ENCODE measurements at places on chromosomes 3 and 15.

- no peak for DNase-seq
Measured at GRCh38 chr15:80596521-80596976, 98.6 kb upstream of the ABHD17C start.

DNA sequence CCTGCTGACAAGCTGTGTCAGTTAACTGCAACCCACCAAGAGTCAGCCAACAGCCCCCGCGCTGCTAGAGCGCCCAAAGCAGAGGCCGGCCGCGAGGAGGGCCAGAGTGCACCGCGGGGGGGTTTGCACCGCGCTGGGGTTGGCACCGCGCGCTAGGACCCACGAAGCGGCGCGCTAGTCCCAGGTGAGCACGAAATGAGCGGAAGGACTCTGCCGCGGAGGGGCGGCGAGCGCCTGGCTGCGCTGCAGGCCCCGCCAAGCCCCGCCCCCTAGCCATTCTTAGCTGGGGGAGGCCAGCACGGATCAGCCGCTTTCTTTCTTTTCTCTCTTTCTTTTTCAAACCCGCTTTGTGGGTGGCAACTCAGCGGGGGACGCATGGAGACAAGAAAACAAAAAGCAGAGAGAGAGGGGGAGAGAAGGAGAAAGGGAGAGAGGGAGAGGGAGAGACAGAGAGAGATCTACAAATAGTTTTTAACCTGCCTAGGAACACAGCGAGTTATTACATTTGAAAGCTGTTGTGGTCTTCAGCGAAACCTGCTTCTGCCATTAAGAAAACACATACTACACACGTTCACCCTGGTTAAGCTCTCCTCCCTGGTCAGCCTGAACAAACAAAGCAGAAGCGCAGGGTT lies 6.9 kb upstream of the FOXB1 start:
- DNase-seq: no peak

GRCh38 chr3:69079269-69080159 lies 651 bp downstream of the UBA3 start:
- DNase-seq: no peak

DNA sequence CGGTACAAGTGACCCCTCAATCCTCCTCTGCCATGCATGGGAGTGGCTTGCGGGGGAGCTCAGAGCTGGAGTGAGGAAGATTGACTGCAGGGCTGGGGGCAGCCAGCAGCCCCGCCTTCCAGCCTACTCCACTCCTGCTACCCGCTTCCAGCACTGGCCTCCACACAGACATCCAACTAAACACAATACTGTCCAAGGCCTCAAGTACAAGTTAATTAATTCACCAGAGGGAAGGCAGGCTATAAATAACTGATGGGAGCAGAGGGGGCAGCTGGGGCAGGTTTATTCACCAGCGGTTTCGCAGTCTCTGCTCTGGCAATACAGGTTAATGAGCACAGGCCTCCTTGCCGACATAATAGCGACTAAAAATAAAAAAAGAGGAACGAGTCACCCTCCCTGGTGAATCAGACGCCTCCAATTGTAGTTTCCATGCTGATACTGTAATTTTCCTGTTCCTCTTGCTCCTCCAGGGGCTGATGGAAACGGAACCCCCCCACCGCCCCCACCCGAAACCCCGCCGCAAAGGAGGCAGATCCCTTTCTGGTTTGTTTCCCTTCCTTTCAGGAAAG lies 166.4 kb upstream of the TLE3 start:
- peak; percentile 73 for DNase-seq

DNA sequence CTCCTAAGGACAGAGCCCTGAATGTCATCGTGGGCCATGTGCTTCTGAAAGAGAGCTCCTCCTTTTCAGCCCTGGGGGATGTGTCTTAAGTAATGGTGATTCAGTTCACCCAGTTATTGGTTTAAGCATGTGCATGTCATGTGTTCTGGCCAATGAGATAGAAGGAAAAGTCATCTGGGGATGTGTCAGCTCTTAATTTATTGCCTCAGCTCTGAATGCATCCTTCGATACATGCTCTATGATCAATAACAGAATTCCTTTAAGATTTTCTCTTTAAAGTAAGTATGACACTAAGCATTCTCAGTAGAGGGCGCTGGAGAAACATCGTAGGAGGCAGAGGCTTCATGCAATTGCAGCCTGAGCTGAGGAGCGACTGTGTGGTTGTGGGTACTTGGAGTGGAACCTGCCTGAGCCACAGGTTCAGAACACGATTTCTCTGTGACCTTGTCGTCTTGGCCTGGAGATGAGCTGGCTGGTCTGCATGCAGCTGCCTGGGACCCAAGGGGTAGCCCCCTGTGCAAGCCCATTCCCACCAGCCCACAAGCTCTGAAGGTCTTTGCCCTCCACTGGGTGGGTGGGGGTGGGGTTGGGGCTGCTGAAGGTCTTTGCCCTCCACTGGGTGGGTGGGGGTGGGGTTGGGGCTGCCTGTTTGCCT lies 69.5 kb downstream of the C3orf38 start:
- DNase-seq: peak; percentile 70

GRCh38 chr15:72998681-72999466 lies 53.4 kb upstream of the NEO1 start:
- no peak for DNase-seq

GRCh38 chr3:45980819-45981218 lies 14.8 kb downstream of the FYCO1 start:
- no peak for DNase-seq

DNA sequence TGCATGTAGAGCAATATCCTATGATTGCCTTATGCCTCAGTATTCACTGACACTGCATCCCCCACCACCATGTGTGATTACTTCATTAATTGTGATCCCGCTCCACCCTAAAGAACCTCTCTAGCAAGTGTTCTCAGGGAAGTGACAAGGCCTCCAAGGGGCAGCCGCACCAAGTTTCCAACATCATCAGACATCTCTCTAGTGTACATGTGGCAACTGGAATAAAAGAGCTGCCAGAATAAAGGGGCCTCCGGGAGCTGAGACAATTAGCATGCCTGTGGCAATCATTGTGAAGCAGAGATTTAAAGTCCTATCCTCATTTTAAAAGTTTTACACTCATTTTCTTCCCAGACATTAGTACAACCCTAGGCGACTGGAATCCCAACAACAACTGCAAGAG lies 902.1 kb upstream of the SEMA6D start:
- no peak for DNase-seq

DNA sequence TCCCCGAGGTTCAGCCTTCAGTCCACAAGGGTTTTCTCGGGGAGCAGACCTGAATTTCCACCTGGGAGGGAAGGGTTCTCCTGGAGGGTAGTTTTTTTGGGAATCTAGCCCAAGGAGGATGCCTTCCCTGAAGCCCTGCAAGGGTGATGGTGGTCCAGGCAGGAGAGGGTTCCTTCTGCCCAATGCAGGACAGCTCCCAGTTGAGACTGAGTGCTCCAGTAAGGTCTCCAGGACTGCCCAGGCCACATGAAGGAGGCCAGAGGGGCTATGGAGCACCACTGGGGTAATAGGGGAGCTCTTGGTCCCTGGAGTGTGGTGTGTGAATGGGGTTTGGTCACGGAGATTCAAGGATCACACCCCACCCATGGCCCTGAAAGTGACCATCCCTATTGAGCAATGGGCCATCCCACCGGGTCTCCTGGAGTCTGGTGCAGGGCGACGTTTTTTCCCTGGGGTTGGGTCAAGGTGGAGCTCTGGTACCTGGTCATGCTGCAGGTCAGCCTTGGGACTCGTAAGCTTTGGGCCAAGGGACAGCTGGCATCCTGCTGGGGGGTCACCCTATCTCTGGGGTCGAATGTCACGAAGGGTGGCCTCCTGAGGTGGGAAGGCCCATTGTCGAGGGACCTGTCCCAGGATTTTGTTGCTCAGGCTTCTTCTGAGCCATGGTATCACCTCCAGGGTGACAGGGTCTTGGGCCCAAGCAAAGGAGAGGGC lies 196.5 kb downstream of the UBE3A start:
- no peak for DNase-seq

- DNase-seq: no peak
Measured at GRCh38 chr3:98962189-98962930, 60.9 kb upstream of the DCBLD2 start.

GRCh38 chr15:60766391-60767128 lies 287.6 kb upstream of the ICE2 start:
- no peak for DNase-seq

GRCh38 chr15:29294732-29295325 lies 25.2 kb upstream of the NSMCE3 start:
- DNase-seq: no peak

DNA sequence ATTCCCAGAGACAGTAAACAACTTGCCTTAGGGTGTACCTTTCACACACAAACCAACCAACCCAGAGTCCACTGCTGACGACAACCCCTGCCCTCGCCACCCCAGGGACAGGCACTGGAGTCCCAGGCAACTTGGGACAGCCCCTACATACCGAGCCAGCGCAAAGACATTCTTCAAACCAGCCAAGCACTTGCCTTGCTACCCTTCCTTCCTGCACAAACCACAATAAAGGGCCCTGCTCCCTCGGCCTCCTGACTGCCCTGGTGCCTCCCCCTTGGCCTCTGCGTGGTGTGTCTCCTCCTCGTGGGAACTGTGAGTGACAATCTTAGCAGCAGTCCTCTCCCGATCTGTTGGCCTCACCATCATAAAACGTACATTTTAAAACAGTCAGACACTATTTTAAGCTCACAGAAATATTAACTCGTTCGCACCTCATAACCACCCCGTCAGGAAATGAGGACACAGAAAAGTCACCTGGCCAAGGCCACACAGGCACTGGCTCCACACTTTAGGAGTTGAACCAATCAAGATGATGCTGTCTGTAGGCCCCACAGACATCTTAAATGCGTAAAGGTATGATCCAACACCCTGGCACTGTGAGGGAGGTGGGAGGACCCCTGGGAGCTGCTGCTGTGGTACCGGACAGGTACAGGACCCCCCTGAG lies 113.8 kb downstream of the ADCY5 start:
- DNase-seq: no peak

DNA sequence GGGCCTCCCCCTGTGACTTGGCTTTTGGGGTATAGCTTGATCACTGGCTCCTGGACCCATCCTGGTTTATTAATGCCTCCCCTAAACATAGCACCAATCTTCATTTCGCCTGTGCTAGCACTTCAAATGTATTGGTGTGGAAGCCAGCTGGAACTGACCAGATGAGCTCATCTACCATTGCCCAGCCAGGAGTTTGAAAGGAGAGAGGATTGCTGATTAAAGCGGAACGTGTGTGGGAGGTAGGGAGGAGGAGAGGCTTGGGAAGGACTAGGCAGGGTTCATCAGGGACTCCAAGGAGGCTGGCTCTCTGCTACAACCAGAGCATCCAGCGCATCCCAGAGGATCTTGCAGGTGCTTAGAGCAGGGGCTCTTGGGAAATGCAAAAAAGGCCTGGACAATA lies 34.4 kb upstream of the TLE3 start:
- no peak for DNase-seq

- DNase-seq: no peak
Measured at GRCh38 chr15:41429003-41429890, 12.4 kb downstream of the RTF1 start.

GRCh38 chr3:172285844-172286243 lies 162.4 kb downstream of the GHSR start:
- no peak for DNase-seq

GRCh38 chr3:123344175-123344906 lies 104.5 kb downstream of the ADCY5 start:
- no peak for DNase-seq

GRCh38 chr15:98178861-98179260 lies 218.4 kb downstream of the ARRDC4 start:
- no peak for DNase-seq

- no peak for DNase-seq
Measured at GRCh38 chr15:82532383-82532990, 7.8 kb downstream of the RPS17 start.

DNA sequence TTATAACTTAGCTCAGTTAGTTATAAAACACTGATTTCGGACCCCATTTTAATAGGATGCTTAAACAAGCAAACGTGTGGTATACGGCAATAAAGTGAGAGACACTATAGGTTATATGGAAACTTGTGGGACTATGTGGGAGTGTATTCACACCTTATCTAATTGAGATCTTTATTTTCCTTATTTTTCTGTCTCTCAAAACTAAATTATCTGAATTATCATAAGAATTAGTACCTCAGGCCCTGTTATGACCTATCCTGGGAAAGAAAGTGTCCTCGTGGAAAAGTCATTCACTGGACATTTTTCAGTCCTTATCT lies 14.4 kb downstream of the WWTR1 start:
- no peak for DNase-seq

DNA sequence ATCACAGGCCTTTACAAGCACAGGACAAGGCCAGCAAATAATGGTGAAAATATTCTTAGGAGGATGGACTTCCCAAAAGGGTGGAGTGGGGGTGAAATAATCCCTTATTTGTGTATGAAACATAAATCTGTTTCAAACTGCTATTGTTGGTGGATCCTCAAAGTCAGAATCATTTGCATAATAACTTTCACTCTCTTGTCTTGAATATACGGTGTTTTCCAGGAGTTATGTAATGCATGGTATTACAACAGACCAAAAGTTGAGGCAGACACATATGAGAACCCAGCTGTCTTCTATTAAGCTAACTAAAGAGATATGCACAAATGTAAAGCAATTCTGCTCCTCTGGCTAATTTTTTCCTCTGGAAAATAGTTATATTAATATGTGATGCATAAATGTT lies 57.7 kb downstream of the PRTG start:
- peak; percentile 34 for DNase-seq

DNA sequence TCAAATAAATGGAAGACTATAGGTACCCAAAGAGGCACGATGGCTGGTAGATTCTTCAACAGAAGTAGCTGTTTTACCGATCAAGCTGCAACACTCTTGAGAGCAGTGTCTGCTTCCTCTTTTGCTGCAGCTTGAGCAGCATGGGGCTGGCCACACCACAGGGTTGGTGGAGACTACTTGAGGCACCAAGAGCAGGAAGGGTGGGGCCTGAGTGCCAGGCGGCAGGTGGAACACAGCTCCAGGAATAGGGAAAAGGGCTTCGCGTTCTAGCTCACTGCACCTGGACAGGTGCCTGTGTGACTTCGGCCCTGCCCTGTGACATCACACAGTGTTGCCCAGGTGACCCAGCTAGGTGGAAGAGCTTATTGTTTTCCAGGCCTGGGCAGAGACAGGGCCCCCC lies at the start of gene CCDC33:
TSS of gene CCDC33 (plus strand) at position 365 of the 400 bp plus-strand sequence. CDS start 394 bp downstream, outside the sequence.
- no peak for DNase-seq

DNA sequence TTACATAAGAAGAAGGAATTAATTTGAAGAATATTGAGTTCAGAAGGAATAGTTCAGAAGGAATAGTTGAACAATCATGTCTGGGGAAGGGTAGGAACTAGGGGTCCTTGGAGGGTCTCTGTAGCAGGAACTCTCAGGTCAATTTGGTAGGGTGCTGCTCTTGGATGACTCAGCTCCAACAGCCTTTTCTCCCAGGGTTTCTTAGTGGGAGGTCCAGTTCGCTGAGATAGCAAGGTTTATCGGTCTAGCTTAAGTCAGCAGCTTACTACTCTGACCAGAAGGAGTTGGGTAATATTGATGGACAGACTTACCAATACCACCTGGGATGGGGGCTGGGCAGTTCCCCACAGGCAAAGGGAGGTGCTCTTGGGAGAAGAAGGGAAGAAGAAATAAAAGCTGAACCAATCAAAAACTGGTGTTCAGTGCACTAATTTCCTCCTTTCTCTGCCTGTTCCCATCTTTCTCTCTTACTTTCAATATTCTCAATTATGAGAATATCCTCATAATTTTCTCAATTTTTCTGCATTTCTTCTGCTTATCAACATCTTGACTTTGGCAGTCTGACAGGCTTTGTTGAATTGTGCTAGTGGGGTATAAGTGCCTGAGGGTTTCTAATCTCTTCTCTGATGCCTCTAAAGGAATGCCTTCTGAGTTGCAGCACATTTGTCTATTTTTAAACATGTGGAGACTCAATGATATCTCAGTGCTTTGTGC lies 14.4 kb upstream of the MITF start:
- no peak for DNase-seq
